EL (cell line): ENCODE measurements at places on chromosomes 5 and 9.

GRCh38 chr9:37413311-37413710 lies 9.2 kb upstream of the GRHPR start:
- DNase-seq = peak; percentile 66

DNA sequence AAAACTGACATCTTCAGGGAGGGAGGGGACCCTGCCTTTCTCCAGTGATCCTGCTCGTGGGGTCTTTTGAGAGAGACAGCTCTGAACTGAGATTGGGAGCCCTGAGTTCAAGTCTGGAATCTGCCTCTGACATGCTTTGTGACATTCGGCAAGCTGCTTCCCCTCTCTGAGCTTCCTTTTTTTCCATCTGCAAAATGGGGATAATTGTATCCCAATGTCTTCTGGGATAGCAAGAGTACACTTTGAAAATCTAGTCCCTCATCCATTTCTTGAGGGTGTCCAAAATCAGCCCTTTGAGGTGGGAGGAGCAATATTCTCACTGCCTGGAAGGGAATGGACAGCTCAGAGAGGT lies 186.3 kb downstream of the RGS3 start:
- DNase-seq = no peak

GRCh38 chr5:134949316-134949715 lies 18.4 kb upstream of the CATSPER3 start:
- DNase-seq = no peak

DNA sequence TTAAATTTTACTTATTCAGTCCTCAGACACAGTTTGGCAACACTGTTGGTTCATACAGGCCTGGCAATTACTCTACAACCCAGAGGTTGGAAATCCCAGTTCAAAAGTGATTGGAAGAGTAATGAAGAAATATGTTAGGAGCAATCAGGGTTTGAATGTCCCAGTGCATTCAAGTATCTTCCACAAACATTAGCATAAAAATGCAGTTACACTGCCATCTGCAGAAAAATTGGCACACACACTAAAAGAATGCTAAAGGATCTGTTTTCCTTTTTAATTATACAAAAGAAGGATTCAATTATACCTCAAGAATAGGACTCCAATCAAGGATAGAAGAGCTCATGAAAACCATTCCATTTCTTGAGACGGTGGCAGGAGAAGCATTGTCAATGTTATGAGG lies 130.2 kb downstream of the DNAH5 start:
- DNase-seq = peak; percentile 9

DNA sequence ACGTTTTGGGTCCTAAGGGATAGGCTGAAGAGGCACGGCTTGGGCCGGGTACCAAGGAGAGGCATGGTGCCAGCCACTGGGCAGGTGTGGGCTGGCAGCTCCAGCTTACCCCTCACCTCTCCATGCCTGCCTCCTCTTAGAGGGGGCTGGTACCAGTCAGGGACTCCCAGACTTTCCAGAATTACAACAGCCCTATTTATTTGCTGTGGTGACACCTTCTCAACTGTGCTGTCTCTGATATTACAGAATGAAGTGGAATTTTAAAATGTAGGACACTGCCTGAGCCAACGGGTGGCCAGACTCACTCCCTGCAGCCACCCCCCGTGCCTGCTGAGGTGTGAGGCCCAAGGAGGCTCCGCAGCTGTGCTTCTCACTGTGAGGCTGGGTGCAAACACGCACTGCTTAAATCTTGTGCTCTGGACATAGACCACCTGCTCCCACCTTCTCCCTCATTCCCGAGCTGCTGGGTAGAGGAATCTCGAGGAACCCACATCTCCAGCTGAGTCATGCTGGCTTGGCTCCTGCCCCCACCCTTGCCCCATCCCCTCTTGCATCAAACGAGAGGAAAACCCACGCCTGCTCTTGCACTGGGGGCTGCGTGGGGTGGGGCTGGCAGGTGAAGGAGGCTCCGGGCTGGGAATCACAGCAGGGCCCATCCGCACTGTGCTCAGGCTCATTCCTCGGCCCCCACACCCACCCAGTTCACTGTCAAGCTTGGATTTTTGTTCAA lies 47.9 kb downstream of the PRRT1B start:
- DNase-seq = no peak

DNA sequence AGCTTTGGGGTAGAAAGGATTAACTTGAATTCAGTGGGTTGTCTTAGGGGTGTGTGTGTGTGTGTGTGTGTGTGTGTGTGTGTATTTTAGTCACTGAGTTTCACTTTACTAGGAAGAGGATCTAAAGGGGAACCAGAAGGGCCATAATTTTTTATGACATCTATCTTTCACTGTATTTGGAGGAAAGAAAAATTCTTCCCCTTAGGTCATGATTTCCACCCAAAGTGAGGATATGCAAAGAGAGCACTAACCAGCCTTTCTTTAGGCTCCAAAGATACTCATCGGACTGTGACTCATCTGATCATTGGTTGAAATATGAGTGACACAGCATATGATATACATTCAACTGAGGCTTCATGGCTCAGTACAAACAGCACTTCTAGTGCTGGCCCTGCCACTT lies 75.2 kb upstream of the RASGRF2 start:
- peak; percentile 22 for DNase-seq

GRCh38 chr5:174852143-174852542 lies 127.8 kb downstream of the MSX2 start:
- no peak for DNase-seq

GRCh38 chr5:6404129-6404528 lies 25.8 kb upstream of the MED10 start:
- DNase-seq = peak; percentile 78

DNA sequence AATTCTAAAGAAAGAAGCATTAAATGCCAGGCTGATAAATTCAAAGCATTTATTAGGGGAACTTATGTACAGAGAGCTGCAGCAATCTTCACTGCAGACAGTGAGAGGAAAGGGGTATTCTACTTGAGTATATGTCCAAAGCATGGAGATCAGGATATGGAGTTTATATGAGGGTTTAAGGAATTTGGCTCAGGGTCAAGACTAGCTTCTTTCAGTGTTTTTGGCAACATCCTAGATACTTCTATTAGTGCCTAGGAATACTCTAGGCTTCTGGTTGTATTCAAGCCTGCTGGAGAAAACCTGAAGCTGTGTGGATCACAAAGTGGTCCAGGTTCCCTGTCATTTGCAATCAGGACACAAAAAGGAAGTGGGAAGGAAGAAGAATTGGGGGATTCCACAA lies 194.6 kb downstream of the CETN3 start:
- DNase-seq = no peak

DNA sequence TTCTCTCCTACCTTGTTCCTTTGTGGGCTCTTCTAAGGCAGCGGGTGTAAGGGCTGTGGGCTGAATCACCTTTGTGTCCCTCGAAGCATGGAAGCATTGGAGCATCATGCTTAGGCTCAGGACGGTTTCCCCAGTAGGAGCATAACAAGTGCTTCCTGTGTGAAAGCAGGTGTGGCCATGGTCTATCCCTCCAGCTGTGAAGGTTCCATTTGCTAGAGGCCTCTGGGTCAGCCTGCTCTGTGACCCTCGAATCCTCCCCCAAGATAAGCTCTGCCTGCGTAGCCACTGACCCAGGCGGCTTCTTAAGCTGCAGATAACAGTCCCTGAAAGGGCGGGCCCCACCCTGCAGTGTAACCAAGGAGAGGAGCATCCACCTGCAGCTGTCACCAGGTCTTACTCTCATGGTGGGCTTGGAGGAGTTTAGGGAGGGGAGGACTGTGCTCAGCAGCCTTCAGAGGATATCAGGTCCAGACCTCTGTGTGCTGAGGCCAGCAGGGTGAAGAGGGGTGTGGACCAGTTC lies 8.4 kb upstream of the NDST1 start:
- no peak for DNase-seq

DNA sequence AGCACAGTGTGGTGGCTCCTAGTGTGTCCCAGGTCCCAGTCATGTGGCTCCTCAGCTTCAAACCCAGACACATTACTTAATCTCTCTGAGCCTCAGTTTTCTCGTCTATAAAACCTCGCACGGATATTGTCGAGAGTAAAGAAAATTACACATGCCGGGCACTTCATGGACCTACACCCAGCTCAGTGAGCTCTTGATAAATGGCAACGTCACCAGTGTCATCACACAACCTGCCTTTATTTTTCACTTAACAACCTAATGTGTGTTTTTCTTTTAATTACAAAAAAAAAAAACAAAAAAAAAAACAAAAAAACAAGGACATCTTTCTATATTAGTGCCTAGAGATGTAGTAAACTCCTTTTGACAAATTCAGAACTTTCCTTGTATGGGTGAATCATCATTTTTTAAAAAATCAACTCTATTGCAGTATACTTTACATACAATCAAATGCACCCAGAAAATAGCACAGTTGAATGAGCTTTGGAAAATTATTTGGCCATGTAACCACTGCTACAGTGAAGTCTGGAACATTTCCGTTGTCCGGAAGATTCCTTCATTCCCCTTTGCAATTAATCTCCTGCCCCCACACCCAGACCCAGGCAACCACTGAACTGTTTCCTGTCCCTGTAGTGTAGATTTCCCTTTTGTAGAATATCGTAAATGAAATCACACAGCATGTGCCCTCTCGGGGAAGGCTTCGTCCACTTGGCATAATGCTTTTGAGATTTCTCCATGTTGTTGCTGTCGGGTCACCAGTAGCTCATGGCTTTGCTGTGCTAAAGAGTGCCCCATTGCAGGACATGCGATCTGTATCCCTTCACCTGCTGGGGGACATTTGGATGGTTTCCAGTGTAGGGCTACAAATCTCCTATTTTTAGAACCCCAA lies 100.4 kb upstream of the LARP1 start:
- no peak for DNase-seq

GRCh38 chr9:2722715-2723114 lies 5.4 kb downstream of the KCNV2 start:
- peak; percentile 51 for DNase-seq

DNA sequence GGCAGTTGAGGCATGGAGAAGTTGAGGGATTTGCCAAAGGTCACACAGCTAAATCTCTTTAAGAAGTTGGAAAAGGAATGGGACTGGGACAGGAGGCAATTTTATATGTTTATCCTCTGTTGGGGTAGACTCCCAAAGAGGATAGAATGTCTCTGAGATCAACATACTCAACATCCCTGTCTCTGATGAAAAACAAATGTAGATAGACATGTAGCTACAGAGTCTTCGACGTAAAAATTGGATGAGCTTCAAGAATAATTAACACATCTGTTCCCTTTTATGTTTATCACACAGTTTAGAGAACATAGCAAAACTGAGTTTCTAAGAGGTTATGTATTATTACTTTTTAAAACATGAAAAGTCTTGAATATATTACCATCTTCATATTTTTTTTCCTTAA lies 204.6 kb upstream of the CD180 start:
- no peak for DNase-seq

GRCh38 chr9:134515026-134515821 lies 126.4 kb upstream of the COL5A1 start:
- no peak for DNase-seq

GRCh38 chr9:137278721-137279711 lies 1.5 kb downstream of the TOR4A start:
- no peak for DNase-seq

- peak; percentile 35 for DNase-seq
Observed at GRCh38 chr5:39093352-39093751, 19.2 kb upstream of the RICTOR start.

DNA sequence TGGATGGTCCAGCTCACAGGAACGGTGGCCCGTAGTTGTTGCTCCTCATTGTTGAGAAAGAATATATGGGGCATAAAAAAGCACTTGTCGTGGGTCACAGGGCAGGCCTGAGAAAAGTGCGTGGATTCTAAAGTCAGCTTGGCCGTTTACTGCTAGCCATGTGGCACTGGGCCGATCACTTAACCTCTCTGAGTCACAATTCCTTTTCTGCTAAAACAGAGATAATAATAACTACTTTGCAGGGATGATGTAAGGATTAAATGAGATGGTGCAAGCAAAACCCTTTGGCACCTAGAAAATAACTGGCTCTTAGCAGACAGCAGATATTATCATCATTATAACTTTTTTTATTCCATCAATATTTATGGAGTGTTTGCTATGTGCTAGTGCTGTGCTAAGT lies 579.7 kb downstream of the CCDC171 start:
- DNase-seq = no peak
